Stimulated activated CD8-positive, alpha-beta memory T cell treated with anti-CD3 and anti-CD28 coated beads, Interleukin-15, amount 100 ng/mL, for 48 hours (primary cell): ENCODE measurements at places on chromosomes 2 and 18.

- DNase-seq, result no peak
Observed at GRCh38 chr2:69781321-69782248, 39.7 kb downstream of the ANXA4 start.

- DNase-seq, result no peak
Observed at GRCh38 chr2:64214281-64215115, 70.3 kb upstream of the PELI1 start.

GRCh38 chr2:207180741-207181140 lies 15.0 kb upstream of the KLF7 start:
- DNase-seq, result no peak

DNA sequence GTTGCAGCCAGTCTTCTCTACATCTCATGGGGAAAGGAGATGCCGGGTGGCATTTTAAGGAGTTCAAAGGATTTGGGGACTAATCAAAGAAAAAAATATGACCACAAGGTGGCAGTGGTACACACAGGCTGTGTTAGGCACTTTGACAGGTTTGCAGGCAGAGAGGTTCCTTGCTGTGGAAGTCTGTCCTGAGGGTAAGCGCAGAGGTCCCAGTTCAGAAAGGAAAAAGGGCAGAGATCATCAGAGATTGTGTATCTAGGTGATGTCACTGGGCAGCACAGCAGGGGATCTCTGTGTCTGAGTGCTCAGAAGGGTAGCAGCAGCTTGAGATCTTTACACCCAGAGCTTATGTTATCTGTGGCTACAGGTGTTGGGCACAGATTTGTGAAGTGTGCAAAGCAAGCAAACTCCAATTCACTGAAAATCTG lies 231.4 kb downstream of the LRRTM1 start:
- no peak for DNase-seq

DNA sequence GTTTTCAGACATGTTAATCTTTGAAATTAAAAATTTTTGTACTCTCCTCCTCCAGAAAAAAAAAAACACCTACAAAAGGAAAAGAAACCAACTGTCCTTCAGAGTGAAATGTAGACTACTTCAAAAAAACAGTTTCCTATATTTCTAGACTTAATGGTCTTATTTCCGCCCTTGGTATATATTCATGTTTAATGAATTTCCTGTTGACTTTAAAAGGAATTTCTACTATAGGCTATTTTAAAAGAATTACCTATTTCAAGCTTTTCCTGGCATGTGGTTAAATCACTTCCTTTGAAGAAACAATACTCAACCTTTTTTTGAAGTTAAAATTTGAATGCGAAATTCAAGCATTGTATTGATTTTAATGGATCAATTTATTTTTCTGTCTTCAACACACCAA lies 29.2 kb downstream of the GULP1 start:
- no peak for DNase-seq

- DNase-seq, result no peak
Observed at GRCh38 chr18:43819397-43819796, 542.1 kb upstream of the SYT4 start.

- DNase-seq, result no peak
Observed at GRCh38 chr2:213234641-213235040, 49.6 kb upstream of the SPAG16 start.

DNA sequence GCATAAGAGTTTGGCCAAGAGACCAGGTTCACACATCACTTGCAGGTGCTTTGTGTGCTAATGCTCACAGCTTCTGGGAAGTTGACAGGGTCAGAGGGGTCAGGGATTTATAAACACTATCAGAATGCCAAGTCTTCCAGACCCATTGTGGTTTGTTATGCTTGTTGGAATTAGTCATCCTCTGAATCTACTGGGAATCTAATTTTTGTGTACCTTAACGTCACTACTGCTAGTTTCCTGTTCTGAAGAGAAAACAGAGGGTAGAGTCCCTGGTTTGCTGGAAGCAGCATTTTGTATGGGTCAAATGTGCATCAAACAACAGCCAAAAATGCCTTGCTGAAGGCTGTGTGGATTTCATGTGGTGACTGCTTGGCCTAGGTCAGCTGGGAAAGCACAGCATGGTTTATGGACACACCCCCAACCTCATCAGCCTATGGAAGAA lies 33.3 kb downstream of the ANTXR1 start:
- DNase-seq, result no peak

GRCh38 chr18:72849671-72850070 lies 18.1 kb downstream of the NETO1 start:
- no peak for DNase-seq

GRCh38 chr18:45102863-45103262 lies 422.2 kb downstream of the SETBP1 start:
- DNase-seq, result no peak

DNA sequence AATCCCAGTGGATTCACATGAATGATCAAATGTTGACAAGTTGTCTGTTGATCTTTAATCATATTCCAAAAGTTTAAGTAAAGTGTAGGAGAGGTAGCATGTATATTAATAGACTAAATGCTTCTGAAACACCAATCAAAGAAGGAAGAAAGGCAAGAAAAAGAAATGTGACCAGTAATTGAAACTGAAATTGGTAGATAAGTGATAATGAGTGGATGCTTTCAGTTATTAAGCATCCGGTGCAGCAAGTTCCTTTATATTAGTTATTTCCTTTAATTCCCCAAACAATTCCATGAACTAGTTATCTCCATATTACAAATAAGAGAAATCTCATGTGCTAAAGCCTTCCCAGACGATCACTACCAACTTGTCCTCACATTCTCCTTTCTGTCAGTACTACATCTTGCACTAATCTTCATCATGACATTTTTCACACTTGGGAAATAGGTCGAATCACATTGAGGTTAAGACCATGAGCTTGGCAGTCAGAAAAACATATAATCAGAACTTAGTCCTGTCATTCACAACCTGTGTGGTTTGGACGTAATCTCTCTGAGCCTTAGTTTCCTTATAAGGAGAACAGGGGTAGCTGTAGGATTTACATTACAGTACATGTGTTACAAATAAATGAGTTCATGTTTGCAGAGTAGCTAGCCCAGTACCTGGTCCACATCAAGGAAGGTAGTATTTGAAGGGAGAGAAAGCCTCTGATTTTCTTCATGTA lies 182.1 kb downstream of the NOL4 start:
- DNase-seq, result no peak

DNA sequence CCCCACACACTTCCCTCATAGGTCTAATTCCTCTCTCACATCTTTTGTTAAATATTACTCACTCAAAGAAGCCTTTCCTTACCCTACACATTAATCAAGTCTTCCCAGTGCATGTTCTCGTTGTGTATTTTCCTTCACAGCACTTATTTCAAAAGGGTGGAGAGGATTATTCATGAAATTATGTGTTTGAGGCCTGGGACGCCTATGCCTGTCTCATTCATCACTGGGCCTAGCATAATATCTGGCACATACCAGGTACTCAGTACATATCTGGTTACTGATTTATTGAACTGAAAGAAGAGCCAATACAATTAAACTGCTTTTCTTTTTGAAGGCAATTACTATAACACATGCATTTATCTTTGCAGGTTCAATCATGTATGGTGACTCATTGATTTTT lies 15.1 kb upstream of the MALL start:
- DNase-seq, result no peak

GRCh38 chr2:67709835-67710234 lies 312.7 kb downstream of the ETAA1 start:
- DNase-seq, result no peak

DNA sequence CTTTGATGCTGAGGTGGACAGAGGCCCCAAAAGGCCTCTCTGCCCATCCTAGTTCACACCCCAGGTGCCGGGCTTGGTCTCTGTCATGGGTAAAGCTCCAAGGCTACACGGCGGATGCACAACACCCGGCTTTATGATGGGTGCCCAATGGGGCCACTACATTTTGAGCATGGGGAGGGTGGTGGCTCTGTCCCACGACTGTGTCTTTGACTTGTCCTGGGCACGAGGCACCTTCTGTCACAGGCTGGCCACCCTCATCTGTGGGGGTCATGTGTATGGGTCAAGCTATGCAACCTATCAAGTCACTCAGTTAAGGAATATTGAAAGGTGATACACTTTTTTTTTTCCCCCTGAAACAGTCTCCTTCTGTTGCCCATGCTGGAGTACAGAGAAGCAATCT lies 63.7 kb downstream of the EDAR start:
- DNase-seq, result no peak

DNA sequence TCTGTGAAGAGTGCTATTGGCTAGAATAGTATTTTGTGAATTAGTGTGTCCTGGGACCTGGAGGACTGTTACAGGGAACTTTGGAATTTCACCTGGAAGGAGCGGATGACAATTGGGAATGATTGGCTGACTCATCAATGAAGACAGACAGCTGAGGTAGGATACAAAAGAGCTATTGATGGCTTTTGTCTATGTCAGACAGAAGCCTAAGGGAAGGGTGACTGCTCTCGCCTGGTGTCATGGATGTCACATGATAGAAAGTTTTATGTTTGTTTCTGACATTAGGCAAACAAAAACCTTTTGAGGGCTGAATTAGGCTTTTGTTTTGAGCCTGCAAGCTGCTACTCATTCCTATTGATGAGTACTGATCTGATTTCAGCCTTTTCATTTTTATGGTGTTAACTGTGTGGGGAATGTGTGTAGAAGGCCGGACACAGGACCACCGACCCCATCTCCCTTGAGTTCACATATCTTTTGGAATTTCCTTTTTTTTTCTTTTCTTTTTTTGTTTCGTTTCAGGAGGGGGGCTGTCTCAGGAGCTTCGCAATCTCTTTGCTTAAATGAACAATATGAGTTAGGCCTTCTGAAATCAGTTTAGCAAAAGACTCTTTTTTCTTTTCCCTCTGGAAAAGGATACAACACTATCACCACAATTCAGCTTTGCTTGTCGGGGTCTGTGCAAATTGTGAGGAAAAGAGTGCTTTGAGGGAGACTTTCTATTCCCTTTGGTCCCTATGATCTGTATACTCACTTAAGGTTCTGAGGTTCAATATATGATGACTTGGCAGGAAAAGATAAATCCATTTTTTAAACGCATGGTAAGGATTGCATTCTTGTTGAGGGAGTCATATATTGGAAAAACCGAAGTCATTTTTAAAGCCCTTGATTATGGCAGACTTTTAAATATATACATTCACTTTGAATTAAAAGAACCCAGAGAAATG lies 207.9 kb upstream of the FIGN start:
- no peak for DNase-seq

DNA sequence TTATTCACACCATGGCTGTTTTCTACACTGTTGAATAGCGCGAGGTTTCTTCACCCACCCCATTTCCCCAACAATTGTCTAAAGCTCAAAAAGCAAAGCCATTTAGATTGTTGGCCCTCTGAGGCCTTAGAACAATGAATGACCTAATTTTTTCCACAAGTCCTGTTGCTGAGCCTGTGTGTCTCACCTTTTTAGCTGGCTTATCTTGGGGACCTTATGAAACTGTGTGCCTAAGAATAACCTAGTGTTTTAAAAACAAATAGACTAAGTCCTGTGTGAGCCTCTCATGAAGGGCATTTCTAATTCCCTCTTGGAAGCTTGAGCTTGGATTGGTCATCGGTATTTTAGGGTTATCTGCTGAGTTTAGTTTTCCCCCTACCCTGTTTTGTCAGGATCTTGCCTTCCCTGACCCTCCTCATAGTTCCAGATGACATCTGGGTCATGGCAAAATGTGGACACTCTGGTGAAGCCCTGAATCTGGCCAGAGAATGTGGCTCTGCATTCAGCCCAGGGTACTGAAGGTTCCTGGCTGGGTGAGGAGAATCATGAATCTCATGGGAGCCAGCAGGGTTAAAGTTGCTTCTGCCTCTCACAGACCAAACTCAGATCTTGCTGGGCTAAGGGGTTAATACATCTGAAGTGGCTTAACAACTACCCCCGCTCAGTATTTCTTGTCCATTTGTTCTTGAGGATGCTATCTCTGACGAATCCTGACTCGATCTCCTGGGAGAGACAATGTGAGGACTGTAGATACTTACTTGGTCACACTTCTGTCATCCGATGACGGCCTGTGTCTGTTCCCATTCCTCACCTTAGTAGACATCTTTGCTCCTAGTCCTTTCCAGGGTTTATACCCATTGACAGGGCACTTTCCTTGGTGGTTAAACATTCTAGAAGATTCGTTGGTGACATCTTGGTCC lies 104.2 kb upstream of the MAP4K3 start:
- DNase-seq, result no peak

DNA sequence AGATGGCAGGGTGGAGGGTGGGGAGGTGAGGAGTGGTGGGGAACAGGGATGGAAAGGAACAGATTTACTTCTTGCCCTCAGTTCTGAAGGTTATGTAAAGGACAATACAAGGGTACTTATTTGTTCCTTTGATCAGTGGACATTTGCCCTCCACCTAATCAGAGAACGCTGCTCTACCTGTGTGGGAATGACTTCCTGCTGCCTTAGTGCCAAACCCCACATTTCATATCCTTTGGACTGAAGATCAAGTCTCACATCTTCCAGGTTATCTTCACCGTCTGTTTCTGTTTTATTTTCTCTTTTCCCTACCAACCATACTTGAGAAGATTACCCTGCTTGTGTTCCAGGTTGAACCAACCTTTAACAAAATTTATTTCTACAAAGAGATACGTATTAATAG lies 8.7 kb upstream of the DPP4 start:
- no peak for DNase-seq

- DNase-seq, result no peak
Observed at GRCh38 chr2:44951714-44952113, 10.2 kb downstream of the SIX3 start.

GRCh38 chr2:56807861-56808260 lies 624.1 kb downstream of the CCDC85A start:
- DNase-seq, result no peak

DNA sequence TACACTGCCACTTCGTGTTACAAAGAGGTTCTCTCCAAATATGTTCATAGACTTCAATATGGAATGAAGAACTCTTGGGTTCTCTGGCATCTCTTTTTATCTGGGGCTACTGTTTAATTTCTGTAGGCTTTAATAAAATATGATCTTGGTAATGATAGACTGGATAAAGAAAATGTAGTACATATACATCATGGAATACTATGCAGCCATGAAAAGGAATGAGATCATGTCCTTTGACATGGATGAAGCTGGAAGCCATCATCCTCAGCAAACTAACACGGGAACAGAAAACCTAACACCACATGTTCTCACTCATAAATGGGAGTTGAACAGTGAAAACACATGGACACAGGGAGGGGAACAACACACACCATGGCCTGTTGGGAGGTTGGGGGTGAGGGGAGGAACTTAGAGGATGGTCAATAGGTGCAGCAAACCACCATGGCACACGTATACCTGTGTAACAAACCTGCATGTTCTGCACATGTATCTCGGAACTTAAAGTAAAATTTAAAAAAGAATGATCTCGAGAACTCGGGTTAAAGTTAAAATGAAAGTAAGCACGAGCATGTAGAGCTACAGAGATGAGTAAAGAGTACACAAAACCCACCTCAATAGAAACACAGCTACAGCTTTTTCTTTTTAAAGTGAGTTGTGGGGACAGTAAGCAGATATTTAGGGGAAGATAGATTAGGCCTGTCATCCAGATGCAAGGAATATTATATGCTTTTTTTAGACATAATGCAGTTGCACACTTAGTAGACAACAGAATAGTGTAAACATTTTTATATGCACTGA lies 102.3 kb downstream of the SGPP2 start:
- no peak for DNase-seq

DNA sequence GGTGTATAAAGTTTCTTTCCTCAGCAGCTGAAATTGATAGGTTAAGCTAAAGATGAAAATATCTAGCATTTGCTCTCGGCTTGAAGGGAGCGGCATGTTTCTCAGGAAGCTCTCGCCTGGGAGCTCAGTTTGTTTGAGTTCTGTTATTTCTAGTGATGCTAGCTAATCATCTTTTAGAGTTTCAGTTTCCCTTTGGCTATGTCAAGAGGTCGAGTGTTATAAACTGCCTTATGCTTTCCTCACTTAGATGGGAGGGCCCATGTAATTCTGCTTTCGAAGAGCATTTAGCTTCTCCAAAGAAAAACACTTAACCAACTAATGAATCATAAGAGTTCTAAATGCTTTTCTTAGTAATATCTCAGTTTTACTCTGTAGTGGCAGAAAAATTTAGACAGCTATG lies 33.6 kb downstream of the PLCL1 start:
- DNase-seq, result no peak
